ENCODE measurements at places on chromosomes 7 and 10. TPM values are rescaled to one million over a fixed set of nuclear protein-coding genes. Genes with fewer than 3 reads are reported as not detected.

GRCh38 chr10:78454123-78454645 lies 420.5 kb downstream of the RPS24 start:
- no peak overlapping the region for H3K27ac ChIP-seq
- no peak for DNase-seq
- no peaks in the 10 kb centered on the region for H3K36me3 ChIP-seq
- no peak overlapping the region for H3K4me3 ChIP-seq

DNA sequence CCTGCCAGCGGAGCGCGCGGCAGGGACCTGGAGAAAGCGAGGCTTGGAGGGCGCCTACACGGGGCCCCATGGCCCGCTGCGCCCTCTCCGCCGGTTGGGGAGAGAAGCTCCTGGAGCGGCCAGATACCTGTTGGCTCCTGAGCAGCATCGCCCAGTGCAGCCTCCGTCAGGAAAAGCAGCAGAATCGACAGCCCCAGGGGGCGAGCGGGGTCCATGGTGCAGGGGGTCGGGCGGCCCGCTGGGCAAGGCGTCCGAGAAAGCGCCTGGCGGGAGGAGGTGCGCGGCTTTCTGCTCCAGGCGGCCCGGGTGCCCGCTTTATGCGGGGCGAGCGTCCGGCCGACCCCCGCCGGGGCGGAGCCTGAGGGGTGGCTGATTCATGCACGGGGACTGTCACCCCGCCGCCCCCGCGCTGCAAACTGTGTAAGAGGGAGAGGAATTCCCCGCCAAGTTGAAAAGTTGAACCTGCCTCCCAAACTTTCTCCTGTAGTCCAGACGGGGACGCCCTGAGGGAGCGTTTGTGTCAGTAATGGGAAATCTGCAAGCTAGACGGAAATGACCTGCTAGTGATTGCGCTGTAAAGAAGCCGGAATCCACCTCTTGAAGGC lies at the start of gene TFPI2:
TSS of gene TFPI2 (minus strand) at position 290 of the 605 bp plus-strand sequence. CDS start at position 215, 75 bp downstream.
- no peak within 1 kb of the TSS for H3K27ac ChIP-seq
- DNase-seq = peak; percentile 69
- peak within 1 kb of the TSS; percentile 55 for H3K4me3 ChIP-seq
- peaks cover 2% of the 10 kb centered on the region for H3K4me1 ChIP-seq

DNA sequence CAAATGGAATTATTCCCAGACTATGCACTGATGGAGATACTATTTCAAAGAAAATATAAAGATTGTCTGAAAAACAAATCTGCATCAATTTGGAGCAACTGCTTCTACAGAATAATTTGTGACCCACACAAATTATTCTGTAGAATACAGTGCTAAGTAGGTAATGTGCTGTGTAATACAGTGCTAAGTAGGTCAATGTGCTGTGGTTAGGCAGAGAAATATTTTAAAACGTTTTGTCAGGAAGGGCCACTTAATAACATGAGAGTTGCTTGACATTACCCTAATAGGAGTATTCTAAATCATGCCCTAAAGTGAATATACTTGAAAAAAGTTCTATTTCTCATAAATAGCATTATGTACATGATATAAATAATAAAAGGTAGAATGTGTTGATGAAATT lies 116.5 kb upstream of the KCND2 start:
- no peaks in the 10 kb centered on the region for H3K4me1 ChIP-seq
- no peaks in the 10 kb centered on the region for H3K27me3 ChIP-seq
- no peak overlapping the region for H3K27ac ChIP-seq
- H3K4me3 ChIP-seq = no peak overlapping the region

GRCh38 chr10:106815427-106816043 lies 349.0 kb downstream of the SORCS1 start:
- no peak overlapping the region for H3K4me3 ChIP-seq
- no peaks in the 10 kb centered on the region for H3K4me1 ChIP-seq
- DNase-seq = no peak
- H3K27ac ChIP-seq = no peak overlapping the region
- no peaks in the 10 kb centered on the region for H3K36me3 ChIP-seq

- H3K27ac ChIP-seq = no peak overlapping the region
- DNase-seq = peak; percentile 59
Observed at GRCh38 chr10:92822964-92823363, 25.4 kb upstream of the EXOC6 start.

- peak overlapping the region; percentile 99 for H3K27ac ChIP-seq
- no peaks in the 10 kb centered on the region for H3K36me3 ChIP-seq
- H3K27me3 ChIP-seq = no peaks in the 10 kb centered on the region
- no peak for DNase-seq
- peak overlapping the region; percentile 87 for H3K4me3 ChIP-seq
Observed at GRCh38 chr7:66627881-66628360, 760 bp upstream of the KCTD7 start.

- no peaks in the 10 kb centered on the region for H3K36me3 ChIP-seq
- no peak overlapping the region for H3K27ac ChIP-seq
- no peak for DNase-seq
Observed at GRCh38 chr7:107788662-107789061, 14.4 kb downstream of the SLC26A3 start.

GRCh38 chr10:60372436-60372835 lies 17.2 kb downstream of the ANK3 start:
- H3K36me3 ChIP-seq = no peaks in the 10 kb centered on the region
- no peak for DNase-seq
- H3K4me1 ChIP-seq = no peaks in the 10 kb centered on the region
- no peaks in the 10 kb centered on the region for H3K27me3 ChIP-seq
- H3K4me3 ChIP-seq = no peak overlapping the region

GRCh38 chr10:110171032-110171431 lies 36.4 kb upstream of the MXI1 start:
- no peaks in the 10 kb centered on the region for H3K36me3 ChIP-seq
- DNase-seq = no peak
- H3K4me1 ChIP-seq = peaks cover 15% of the 10 kb centered on the region
- H3K4me3 ChIP-seq = no peak overlapping the region
- H3K27me3 ChIP-seq = peaks cover 32% of the 10 kb centered on the region
- H3K27ac ChIP-seq = no peak overlapping the region

DNA sequence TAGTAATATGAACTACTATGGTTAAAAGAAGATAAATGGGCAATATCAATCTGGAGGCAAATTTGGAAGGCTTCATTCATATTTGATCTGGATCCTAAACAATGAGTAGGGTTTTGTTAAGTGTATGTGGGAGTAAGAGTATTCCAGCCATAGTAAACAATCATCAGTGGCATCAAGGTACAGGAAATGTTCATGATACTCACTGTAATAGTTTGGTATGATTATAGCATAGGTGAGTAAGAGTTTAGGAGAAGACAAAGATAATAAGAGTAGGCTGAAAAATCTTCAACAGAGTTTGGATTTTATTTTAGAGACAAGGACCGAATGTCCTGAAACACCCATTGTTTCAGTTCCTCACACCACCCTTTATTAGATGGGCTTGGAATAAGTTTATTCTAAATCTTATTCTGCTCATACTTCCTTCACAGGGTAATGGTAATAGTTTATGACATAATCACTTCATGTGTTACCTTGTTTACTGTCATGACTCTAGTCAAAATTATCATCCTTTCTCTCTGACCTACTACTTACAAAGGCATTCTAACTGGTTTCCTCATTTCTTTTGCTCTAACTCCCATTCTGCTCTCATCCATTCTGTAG lies 38.9 kb downstream of the BRAF start:
- H3K27me3 ChIP-seq = no peaks in the 10 kb centered on the region
- DNase-seq = no peak
- H3K4me1 ChIP-seq = no peaks in the 10 kb centered on the region
- no peak overlapping the region for H3K4me3 ChIP-seq
- H3K36me3 ChIP-seq = no peaks in the 10 kb centered on the region
- H3K27ac ChIP-seq = no peak overlapping the region

GRCh38 chr10:60810437-60811182 lies 32.3 kb downstream of the CDK1 start:
- no peaks in the 10 kb centered on the region for H3K4me1 ChIP-seq
- DNase-seq = peak; percentile 79
- no peaks in the 10 kb centered on the region for H3K27me3 ChIP-seq
- H3K27ac ChIP-seq = no peak overlapping the region
- no peaks in the 10 kb centered on the region for H3K36me3 ChIP-seq

DNA sequence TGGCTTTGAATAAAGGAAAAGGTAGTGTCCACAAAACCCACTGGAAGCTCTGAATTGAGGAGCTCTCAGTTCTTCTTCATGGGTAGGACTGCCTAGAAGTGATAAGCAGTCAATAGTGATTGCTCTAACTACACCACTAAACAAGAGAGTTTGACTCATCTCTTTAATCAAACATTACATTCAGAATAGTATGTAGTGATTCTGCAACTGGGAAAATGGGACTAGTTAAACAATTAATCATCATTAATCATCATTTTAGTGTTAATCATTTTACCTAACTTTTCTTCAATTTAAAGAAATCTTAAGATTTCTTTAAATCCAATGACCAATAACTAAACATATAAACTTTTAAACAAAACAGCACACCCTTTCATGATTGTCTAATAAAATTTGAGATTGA lies 484.0 kb upstream of the FZD8 start:
- H3K4me1 ChIP-seq = no peaks in the 10 kb centered on the region
- H3K36me3 ChIP-seq = no peaks in the 10 kb centered on the region
- H3K27ac ChIP-seq = no peak overlapping the region
- no peak for DNase-seq
- H3K4me3 ChIP-seq = no peak overlapping the region

DNA sequence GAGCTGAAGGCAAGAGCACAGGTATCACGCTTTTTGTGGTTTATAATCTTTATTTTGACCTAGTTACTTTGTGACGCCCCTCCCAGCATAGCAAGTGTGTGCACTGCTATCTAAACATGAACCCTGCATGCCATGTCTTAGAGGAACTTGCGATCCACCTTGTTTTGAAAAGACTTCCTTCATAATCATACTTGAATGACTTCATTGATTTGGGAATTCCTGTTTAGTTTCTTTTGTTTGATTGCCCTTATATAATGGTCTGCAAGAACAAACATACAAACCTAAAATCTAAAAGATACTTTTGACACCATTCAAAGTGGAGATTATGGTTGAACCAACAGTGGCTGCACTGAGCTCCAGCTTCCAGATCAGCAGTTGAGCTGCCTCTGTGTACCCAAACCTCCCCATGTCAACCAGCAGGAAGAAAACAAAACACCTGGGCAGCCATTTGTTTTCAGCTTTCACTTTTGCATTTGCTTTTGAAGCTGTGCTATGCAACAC lies 132.6 kb downstream of the CELF2 start:
- H3K27ac ChIP-seq = no peak overlapping the region
- no peak for DNase-seq
- H3K4me3 ChIP-seq = no peak overlapping the region
- H3K27me3 ChIP-seq = no peaks in the 10 kb centered on the region
- H3K36me3 ChIP-seq = no peaks in the 10 kb centered on the region

- no peaks in the 10 kb centered on the region for H3K36me3 ChIP-seq
- no peak overlapping the region for H3K4me3 ChIP-seq
- DNase-seq = no peak
- no peaks in the 10 kb centered on the region for H3K27me3 ChIP-seq
Observed at GRCh38 chr7:21939136-21939857, 6.4 kb downstream of the CDCA7L start.

- H3K4me3 ChIP-seq = no peak overlapping the region
- H3K27me3 ChIP-seq = no peaks in the 10 kb centered on the region
- peaks cover 5% of the 10 kb centered on the region for H3K4me1 ChIP-seq
- no peak for DNase-seq
Observed at GRCh38 chr7:24911213-24911603, 68.8 kb downstream of the OSBPL3 start.

- no peak for DNase-seq
- peaks cover 56% of the 10 kb centered on the region for H3K4me1 ChIP-seq
- peak overlapping the region; percentile 33 for H3K27ac ChIP-seq
- H3K27me3 ChIP-seq = no peaks in the 10 kb centered on the region
Observed at GRCh38 chr7:137994216-137994615, 7.7 kb downstream of the CREB3L2 start.

DNA sequence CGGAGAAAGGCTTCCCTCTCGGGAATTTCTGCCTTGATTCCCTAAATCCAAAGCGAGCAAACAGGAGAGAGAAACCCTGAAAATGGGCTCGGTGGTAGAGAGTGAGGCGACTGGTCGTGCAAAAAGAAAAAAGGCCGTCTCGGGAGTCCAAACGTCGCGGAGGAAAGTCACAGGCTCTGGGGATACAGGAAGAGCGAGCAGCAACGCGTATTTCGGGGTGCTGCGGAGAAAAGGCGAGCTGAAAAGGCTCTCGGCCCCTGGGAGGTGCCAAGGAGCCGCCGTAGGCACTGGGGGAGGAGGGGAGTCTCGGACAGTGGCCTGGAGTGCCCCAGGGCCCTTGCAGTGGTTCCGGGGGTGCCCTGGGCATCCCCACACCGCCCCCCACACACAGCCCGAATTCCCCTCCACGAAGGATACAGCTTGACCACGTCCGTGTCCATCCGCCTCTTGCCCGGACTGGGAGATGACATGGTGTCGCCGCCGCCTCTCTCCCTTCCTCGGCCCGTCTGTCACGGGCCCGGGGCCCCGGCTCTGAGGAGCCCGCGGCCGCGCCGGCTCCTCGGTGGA lies 591 bp downstream of the UBE2H start:
- H3K36me3 ChIP-seq = peaks cover 4% of the 10 kb centered on the region
- DNase-seq = peak; percentile 54
- H3K4me3 ChIP-seq = peak overlapping the region; percentile 70
- H3K4me1 ChIP-seq = peaks cover 25% of the 10 kb centered on the region

GRCh38 chr7:134729895-134730294 lies 49.5 kb upstream of the CALD1 start:
- no peaks in the 10 kb centered on the region for H3K4me1 ChIP-seq
- peak; percentile 13 for DNase-seq
- peak overlapping the region; percentile 70 for H3K27ac ChIP-seq
- no peak overlapping the region for H3K4me3 ChIP-seq
- no peaks in the 10 kb centered on the region for H3K36me3 ChIP-seq
- no peaks in the 10 kb centered on the region for H3K27me3 ChIP-seq

GRCh38 chr7:37751096-37751495 lies 67.5 kb downstream of the GPR141 start:
- H3K4me1 ChIP-seq = no peaks in the 10 kb centered on the region
- H3K36me3 ChIP-seq = no peaks in the 10 kb centered on the region
- no peak for DNase-seq
- no peaks in the 10 kb centered on the region for H3K27me3 ChIP-seq
- no peak overlapping the region for H3K27ac ChIP-seq
- no peak overlapping the region for H3K4me3 ChIP-seq

DNA sequence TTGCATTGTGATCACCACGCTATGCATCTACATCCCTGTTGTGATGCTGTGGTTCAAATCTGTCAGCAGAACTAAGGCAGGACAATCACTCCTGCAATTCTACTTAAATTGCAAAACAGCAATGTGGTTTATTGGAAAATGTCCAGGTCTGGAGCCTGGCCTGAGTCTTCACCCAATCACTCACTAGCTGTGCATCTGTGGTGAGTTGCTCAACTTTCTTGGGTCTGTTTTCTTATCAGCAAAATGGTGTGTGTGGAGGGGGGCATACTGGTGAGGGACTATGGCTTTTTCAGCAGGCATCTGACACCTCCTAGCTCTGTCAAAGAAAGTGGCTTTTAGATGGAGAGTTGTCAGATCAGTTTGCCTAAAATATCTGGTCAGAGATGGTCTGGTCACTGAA lies 108.3 kb upstream of the FEZF1 start:
- no peak overlapping the region for H3K27ac ChIP-seq
- no peak overlapping the region for H3K4me3 ChIP-seq
- H3K27me3 ChIP-seq = no peaks in the 10 kb centered on the region
- no peaks in the 10 kb centered on the region for H3K36me3 ChIP-seq

TMEM130 gene
- 2.3 TPM for total RNA-seq

SKIDA1 gene
- total RNA-seq = 2.6 TPM

NKX2-3 gene
- total RNA-seq = 0.62 TPM

TRIM50 gene
- total RNA-seq = 0.44 TPM

LRIT1 gene
- total RNA-seq = not detected

HMX2 gene
- not detected for total RNA-seq

VDAC2 gene
- 186 TPM for total RNA-seq

ASZ1 gene
- not detected for total RNA-seq

IKZF1 gene
- total RNA-seq = 1.6 TPM

FFAR4 gene
- not detected for total RNA-seq
